BJ (cell line): ENCODE measurements at places on chromosomes 3 and 15.

DNA sequence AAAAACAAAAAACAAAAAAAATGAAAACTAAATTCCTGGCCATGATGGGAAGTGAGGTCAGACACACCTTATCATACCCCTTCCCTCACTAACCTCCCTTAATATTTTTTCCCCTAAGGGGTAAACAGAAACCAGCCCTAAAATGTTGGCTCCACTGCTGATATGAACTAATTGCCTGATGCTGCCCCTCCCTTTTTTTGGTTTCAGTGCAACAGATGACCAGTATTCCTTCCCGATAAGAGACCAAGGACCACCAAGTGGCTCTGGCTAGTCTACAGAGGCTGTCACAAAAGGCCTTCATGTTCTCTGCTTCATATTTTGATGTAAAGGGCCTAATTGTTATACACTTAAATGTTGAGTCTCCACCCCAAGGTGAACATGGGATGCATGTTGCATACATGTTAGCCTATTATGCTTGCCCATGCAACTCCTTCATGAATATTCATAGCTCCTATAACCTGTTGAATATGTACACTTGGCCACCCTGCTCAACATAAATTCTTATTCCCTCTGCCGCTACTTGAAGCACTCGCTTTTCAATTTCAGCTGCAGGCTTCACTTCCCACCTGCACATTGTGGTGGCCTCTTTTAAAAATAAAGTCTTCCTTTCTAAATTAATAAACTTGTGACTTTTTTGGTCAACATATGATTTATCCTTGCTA lies 12.3 kb upstream of the STAC start:
- no peak for DNase-seq

DNA sequence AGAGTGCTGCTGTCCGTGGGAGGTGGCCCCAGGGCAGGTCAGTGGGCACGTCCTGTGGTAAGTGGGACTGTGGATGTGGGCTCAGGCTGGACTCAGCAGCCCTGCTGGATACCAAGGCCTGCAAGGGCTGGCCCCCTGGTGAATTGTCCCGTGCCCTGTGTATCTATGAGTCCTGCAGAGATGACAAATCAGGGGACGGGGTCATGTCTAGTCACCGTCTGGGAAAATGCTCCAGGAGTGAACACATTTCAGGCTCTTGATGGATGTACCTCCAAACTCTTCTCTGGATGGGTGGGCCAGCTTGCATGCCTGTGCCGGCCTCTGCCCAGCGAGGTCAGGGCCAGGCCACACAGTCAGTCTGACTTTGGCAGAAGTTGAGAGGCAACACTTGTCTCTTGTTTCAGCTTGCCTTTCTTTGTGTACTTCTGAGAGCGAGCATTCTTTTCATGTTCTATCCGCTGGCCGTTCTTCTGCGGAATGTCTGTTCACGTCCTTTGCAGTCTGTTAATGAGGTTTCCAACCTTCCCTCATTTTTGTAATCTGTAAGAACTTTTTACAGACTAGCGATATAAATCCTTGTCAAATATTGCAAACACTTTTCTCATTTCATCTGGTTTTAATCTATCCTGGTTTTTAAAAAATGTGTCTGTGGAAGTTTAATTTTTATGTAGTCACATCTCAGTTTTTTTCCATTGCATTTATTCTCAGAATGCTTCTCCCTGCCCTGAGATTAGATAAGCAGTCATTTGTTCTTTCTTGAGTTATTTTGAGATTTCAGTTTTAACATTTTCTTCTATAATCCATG lies 11.4 kb upstream of the STAB1 start:
- DNase-seq, result peak; percentile 91

- DNase-seq, result no peak
Observed at GRCh38 chr3:59247402-59247841, 197.6 kb upstream of the CFAP20DC start.

DNA sequence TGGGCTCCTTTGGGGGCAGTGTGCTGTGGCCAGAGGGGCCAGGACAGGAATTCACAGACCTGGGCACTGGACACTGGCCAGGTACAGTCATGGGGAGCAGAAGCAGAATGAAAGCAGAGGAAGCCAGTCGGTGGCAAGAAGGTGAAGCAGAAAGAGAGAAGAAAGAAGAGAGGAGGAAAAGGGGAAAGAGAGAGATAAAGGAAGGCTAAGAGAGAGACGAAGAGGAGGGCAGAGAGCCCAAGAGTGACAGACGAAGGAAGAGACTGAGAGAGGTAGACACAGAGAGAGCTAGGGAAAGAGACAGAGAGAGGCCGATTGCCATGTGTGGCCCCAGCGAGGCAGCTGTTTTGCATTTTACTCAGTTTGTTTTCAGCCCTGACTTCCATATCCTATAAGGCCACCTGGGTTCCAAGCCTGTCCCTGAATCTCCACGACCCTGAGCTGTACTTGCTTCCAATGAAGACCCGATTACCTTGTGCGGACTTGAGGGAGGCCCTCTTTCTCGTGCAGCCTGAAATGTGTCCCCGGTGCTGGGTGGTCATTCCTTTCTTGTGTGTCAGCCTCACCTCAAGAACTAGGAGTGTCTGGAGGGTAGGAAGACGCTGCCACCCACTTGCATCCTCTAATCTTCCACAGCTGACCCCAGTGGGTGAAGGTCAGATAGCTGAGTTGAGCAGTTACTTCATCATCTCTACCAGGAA lies 73.9 kb downstream of the LSM3 start:
- DNase-seq, result no peak

- DNase-seq, result no peak
Observed at GRCh38 chr3:16178628-16178988, 4.1 kb downstream of the GALNT15 start.

DNA sequence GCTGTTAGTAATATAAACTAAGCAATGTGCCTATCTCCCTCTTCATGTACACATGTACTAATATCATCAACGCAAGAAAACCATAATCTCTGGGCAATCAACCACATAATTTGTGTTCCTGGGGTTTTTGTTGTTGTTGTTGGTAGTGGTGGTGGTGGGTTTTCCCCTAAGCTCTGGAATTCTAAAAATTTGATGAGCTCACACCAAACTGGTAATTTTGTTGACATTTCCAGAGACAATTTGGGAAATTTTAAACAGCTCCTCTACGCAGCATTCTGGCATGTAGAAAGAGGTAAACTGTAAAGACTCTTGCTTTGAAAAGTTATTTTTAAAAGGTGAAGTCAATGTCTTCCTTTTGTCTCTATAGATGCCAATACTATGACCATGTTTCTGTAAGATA lies 126.7 kb downstream of the IGSF11 start:
- no peak for DNase-seq

GRCh38 chr3:64977308-64978100 lies 289.7 kb upstream of the ADAMTS9 start:
- DNase-seq, result peak; percentile 16

DNA sequence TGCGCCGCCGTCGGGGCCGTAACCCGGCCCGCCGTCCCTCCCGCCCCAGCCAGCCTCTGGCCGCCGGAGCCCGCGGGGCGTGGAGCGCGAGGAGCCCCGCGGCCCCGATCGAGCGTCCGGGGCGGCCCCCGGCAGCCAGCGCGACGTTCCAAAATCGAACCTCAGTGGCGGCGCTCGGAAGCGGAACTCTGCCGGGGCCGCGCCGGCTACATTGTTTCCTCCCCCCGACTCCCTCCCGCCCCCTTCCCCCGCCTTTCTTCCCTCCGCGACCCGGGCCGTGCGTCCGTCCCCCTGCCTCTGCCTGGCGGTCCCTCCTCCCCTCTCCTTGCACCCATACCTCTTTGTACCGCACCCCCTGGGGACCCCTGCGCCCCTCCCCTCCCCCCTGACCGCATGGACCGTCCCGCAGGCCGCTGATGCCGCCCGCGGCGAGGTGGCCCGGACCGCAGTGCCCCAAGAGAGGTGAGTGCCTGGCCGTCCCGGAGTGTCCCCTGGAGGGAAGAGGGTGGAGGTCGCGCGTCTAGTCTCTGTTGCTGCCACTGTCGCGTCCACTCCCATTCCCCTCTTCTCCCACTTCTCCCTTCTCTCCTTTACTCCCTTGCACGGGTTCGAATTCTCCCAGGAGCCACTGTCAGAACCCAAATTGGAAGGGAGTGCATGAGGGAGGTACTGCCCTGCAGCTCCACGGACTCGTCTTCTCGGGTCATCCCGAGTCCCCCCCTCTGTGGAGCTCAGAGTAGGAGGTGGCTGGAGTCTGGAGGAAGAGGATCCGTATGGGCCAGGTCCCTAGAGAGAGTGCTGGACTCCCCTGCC lies 585 bp downstream of the CSK start:
- no peak for DNase-seq

DNA sequence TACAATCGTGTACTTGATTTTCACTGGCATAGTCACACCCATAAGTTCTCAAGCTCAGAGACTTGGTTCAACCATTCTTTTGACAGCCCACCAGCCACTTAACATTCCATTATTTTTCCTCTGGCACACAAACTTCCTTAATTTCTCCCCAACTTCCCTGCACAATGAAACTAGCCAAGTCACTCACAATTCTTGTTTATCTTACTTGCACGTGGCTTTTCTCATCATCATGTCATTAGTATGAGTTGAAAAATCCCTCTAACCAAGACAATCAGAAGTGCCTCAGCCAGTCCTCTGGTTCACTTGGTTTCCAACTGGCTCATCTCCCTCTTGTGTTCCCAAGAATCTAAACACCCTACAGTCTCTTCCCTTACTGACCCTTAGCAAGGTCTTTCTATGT lies 110.5 kb upstream of the PTPRG start:
- DNase-seq, result no peak

GRCh38 chr15:65773386-65774111 lies 18.5 kb downstream of the DENND4A start:
- no peak for DNase-seq

DNA sequence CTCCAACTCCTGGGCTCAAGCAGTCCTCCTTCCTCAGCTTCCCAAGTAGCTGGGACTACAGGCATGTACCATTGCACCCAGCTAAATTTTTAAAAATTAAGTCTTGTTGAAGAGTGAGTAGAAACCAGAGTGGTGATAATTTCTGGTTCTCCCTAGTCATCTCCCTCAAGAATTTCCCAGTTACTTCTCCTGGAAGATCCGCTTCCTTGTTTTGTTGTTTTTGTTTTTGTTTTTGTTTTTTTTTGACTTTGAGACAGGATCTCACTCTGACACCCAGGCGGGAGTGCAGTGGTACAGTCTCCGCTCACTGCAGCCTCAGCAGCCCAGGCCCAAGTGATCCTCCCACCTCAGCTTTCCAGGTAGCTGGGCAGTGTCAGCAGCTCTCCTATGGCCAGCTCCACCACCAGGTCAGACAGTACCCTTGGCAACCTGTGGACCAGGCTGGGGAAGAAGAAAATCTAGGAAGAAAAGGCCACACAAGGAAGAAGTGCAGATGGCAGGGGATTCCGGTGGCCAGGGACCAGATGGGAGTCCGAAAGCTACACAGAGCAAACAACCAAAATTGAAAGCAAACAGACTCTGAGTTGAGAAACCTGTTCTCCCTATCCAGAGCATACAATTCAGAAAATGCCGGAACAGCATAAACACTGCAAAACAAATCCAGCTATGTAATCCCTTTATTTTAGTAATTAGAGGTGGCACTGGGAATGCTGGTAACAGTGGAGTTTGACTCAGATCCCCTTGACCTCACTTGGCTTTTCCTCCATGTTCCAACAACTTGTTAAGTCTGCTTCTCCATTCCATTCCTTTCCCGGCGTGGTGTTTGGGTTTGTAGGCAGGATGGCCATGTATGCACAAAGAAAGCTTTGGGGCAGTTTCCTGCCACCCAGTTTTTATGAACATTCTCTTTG lies 266.6 kb upstream of the CTDSPL start:
- no peak for DNase-seq

- peak; percentile 84 for DNase-seq
Observed at GRCh38 chr3:86978111-86978551, 12.8 kb downstream of the VGLL3 start.

- no peak for DNase-seq
Observed at GRCh38 chr3:129657261-129658046, 51.0 kb upstream of the PLXND1 start.
